ENCODE measurements at places on chromosomes 3 and 15.

GRCh38 chr15:75197062-75197630 lies 4.5 kb upstream of the C15orf39 start:
- no peak for DNase-seq

DNA sequence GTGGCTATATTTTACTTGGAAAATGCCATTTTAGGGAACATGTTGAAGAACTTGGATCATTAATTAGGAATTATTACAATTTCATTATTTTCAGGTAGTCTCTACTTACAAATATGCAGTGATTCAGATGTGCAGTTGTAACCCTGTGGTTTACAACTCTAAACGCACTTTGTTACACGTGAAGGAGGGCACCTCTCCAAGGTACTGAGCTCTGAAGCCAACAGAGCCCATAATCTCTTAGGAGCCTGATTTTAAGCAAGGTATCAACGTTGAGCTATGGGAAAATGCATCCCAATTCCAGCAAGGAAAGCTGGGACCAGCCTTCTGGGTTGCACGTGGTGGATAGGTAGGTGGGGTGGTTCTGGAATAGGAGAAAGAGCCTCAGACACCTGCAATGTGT lies 81.5 kb upstream of the FAM3D start:
- DNase-seq = no peak

DNA sequence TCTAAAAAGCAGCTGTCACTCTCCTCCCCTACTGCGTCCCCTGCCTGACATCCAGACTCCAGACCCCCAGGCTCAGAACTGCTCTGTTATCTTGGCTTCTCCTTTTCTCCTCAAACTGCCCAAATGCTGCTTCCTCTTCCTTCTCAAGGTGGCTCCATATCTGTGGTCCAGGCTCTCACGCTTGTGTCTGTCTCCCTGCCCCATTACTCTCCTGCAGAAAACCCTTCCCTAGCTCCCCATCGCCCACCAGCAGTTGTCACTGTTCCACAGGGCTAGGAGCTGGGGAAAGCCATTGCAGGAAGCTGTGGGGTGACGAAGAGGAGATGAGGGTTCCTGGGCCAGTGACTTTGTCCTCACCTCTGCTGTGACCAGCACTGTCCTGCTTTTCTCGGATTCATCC lies 30.7 kb upstream of the CGNL1 start:
- no peak for DNase-seq

DNA sequence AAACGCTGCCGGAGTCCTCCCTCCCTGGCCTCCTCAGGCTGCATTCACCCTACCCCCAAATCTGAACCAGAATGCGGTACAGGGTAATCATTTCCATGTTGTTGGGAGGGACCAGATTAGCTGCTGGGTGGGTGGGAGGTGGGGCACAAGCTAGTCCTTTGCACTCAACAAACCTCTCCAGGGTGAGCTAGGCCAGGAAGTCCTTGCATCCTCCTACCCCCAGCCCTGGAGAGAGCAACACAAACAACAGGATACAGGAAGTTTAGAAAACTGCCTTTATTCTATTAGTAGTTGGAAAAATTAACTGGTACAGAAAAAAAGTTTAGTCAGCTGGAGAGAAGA lies 702 bp upstream of the GPX1 start:
- no peak for DNase-seq

DNA sequence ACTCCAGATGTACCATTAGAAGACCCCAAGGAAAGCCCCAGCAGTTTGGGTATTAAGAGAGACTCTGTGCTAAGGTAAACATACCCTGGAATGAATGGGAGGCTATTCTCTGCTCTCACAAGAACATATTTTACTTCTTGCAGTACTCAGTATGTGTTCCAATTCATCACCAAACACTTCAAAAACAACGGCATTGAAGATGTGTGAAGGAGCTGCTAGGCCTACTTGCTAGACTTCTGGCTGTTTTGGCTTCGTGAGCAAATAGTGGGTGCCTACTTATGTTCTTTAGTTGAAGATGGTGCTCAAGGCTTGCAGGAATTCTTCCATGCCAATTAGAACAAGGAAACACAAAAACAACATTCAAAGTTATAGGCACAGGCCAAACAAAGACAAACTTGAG lies 514.5 kb downstream of the ROBO1 start:
- no peak for DNase-seq

DNA sequence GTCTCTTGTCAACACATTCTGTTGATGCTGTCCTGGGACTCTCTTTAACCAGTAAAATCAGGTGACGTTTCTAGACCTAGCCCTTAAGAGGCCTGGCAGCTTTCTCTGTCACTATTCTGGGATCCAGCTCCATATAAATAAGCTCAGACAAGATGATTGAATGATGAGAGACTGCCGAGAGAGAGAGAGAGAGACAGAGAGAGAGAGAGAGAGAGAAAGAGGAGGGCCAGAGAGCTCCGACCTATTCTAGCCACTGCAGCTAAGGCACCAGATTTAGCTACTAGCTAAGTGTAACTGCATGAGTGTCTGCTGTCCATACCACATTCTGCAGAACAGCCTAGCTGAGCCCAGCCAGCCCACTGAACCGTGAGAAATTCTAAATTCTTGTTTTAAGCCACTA lies 36.1 kb upstream of the CTXND1 start:
- DNase-seq = no peak

DNA sequence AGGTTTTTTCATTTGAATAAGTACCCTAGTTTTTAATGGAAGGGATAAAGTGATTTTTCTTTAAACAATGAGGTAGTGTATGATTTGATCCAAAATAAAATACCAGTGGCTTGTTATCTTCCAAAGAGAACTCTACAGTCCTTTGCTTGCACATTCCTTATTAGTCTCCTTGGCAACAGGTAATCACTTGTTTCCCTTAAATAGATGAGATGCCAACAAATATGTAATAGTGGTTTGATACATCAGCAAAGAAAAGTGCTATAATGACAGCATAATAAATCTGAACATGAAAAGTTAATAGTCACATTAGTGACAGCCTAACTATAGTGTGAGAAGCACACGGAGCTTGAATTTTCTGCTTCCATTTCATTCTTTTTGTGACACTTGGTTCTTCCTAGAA lies 360.2 kb downstream of the ZNF385D start:
- DNase-seq = no peak

DNA sequence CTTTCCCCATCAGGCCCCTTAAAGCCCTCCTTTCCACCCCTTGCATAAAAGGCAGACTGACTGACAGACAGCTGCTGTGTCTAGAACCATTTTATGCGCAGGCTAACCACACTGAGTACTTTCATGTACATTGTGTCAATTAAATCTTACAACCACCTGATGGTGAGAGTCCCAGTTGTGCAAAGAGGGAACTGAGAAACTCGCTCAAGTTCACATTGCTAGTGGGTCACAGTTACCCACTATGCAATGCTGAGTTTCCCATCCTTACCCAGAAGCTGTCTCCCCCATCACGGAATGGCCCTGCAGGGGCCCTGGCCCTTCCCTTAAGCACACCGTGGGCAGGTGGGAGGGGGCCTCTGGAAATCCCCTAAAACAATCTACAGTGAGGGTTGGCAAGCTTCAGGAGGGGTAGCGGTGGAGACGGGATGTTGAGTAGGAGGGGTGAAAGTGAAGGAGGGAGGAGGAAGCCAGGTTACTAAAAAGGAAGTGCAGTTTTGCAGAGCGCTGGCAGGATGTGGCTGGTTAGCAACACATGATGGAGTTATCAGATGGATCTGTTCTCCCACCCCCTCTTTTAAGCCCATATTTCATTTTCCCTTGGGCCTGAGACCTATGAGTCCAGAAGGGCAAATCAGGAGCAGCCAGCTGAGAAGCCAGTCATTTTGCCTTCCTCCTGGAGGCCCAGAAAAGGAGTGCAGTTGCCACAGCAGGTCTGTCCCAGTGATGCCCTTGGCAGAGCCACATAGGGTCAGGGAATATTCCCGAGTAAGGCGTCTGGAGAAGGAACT lies 30.0 kb downstream of the STARD5 start:
- no peak for DNase-seq

DNA sequence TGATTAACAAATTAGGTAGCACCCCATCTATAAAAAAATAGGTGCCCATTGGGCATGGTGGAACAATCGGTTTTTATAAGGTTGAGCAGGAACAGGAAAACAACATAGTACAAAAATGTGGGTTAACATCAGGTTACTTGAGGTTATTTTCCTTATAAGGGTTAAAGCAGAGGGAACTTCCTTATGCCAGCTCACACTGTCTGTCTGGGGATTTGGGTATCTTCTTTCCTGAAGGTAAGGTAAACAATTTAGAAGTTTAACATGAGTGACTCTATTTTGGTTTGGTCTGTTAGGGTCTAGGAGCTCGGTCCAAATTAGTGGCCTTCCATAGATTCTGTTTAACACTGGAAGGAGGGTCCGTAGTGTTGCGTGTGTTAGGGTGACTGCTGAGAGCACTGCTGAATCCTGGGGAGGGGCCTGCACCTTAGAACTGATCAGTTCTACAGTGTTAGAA lies 14.7 kb downstream of the CHD2 start:
- no peak for DNase-seq

DNA sequence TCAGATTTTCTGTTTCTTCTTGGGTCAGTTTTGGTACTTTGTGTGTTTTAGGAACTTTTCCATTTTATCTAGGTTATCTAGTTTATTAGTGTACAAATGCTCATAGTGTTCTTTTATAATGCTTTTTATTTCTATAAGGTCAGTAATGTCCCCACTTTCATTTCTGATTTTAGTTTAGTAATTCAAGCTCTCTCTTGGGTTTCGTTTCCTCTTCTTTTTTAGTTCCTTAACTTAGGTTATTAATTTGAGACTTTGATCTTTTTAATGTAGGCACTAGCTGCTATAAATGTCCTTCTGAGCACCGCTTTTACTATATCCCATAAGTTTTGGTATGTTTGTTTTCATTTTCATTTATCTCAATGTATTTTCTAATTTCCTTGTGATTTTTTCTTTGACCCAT lies 27.0 kb upstream of the CD200R1L start:
- no peak for DNase-seq
